Ascending aorta (tissue), 2 donors: ENCODE measurements at places on chromosomes 1 and 21.

- DNase-seq, result no peak
These were observed 7.2 kb downstream of the PANK4 start for GRCh38 chr1:2519029-2519685.

GRCh38 chr1:41499591-41499990 lies 15.1 kb upstream of the EDN2 start:
- DNase-seq, result no peak

- DNase-seq, result no peak
These were observed 40.5 kb downstream of the PATJ start for GRCh38 chr1:61782771-61783170.

DNA sequence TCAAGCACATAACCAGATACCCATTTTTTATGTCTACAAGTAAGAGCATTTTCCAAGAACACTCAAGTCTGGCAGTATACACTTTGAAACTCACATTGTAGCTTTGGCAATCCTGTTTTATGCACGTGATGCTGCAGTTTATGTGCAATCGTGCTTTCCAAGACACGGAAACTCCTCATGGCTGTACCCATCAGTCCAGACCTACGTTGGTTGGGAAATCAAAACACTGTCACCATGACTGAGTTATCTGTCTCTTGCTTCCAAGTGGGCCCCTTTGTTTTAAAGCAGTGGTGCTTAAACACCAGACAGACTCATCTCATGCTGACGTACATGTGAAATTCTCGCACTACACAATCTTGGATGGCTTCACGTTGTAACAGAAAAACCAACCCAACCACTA lies 192.8 kb downstream of the LTN1 start:
- no peak for DNase-seq

DNA sequence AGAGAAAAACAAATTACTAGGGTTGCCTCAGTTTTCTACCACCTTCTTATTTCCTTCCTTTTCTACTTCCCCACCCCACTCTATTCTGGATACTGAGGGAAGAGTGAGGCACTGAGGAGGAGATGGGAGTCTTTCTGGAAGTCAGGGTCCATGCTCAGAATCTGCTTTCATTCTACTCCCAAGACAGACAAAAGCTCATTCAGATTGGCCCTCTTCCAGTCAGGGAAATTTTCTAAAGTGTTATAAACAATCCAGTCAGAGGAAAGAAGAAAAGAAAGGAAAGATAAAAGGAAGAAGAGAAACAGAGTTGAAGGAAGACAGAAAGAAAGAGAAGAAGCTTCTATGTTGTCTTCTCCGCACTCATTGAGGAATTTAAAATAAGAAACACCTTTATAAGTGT lies 228.6 kb downstream of the COP1 start:
- DNase-seq, result no peak

DNA sequence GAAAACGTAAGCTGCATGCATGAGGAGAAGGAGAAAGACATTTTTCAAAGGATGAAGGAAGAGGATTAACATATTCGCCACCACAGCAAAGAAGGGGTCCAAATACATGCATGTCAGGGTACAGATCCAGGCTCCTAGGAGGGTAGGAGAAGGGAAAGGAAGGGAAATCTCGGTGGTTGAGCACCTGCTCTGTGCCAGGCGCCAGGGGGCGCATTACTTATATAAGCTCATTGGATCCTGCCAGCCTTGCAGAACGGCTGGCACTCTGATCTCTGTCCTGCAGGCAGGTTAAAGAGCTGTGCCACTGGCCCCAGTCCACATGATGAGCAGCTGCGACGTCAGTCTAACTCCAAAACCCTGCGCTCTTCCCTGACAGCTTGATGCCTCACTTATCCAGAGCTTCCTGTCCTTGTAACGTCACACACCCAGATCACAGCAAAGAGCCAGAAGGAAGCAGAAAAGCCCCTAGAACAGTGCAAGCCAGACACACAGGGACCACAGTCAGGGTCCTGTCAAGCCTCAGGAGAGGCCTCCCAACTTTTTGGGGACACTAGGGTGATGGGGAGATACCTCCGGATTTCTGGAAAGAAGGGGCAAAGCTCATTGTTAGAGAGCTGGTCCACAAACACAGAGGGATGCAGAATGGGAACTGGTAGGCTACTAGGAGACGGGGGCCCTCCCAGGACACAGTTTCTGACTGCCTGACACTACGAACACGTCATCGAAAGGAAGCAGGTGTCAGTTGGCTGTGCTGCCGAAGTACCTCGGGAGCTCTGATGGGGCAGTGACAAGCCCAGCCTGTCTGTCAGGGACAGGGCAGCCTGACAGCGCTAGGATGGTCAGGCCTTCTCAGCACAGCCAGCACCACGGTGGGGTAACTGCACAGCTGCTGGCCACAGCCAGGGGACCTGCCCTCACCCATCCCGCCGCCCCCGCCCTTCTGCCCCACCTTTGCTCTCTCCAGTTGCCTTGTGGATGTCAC lies 99.1 kb downstream of the BEND5 start:
- no peak for DNase-seq

- DNase-seq, result no peak
These were observed 68.1 kb downstream of the URB2 start for GRCh38 chr1:229694053-229694693.

GRCh38 chr1:13769212-13769611 lies 69.2 kb downstream of the PRDM2 start:
- no peak for DNase-seq

DNA sequence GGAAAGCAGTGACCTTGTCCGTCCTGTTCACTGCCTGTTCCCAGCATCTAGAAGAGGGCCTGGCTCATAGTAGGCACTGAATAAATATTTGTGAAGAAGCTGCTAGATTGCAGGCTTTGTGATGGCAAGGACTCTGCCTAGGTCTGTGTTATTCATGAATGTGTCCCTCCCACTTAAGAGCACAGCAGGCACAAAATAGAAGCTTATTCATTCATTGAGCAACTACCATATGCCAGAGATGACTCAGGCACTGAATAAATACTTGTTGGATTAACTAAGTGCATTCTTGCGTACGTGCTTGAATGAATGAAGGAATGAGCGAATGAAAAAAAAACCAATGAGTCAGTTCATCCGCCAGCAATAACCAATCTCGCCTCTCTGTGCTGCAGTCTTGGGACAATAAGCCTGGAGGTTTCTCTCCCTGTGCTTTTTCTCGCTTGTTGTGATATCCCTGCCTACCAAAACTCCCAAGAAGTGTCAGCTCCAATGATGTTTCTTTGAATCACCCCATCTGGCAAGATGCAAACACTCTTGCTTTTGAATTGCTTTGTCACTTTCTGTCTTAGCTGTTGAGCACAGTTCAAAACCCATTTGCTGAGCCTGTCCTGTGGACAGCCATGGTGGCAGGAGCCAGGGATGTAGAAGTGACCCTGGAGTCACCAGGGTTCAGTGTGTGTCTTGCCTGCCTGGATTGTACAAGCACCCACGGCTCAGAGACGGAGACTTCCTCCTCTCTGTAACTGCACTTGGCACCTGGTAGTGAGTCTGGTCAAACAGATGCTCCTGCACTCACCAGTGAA lies 143.9 kb downstream of the KAZN start:
- no peak for DNase-seq
